ENCODE measurements at places on chromosomes 2 and 18. TPM values are rescaled to one million over a fixed set of nuclear protein-coding genes. Genes with fewer than 3 reads are reported as not detected.
A peak's percentile ranks its signal among the peaks of the same experiment; 100 is the strongest.

The G6PC2 gene
- total RNA-seq = not detected

- H3K36me3 ChIP-seq = peaks cover 97% of the 10 kb centered on the region
- no peaks in the 10 kb centered on the region for H3K27me3 ChIP-seq
- ATAC-seq = no peak
- H3K27ac ChIP-seq = peak overlapping the region; percentile 38
These were observed 104.3 kb upstream of the CCDC195 start for GRCh38 chr2:224820283-224820991.

DNA sequence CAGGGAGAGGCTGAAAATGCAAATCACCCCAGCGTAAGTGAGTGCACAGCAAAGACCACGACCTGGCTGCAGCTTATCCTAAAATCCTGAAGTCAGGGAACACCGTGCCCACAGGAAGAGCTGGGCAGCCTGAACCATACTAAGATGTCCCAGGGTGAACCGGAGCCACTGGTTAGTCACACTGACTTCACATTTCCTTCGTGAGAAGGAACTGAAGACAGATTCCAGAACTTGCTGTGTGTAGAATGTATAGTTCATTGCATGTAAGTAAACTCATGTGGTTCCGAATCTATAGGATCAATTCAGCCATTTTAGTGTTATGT is 84.6 kb upstream of the NDUFV2 start:
- peak overlapping the region; percentile 44 for H3K27ac ChIP-seq
- H3K4me3 ChIP-seq = peak overlapping the region; percentile 76
- H3K27me3 ChIP-seq = no peaks in the 10 kb centered on the region
- no peaks in the 10 kb centered on the region for H3K36me3 ChIP-seq
- ATAC-seq = peak; percentile 4
- no peaks in the 10 kb centered on the region for H3K4me1 ChIP-seq

DNA sequence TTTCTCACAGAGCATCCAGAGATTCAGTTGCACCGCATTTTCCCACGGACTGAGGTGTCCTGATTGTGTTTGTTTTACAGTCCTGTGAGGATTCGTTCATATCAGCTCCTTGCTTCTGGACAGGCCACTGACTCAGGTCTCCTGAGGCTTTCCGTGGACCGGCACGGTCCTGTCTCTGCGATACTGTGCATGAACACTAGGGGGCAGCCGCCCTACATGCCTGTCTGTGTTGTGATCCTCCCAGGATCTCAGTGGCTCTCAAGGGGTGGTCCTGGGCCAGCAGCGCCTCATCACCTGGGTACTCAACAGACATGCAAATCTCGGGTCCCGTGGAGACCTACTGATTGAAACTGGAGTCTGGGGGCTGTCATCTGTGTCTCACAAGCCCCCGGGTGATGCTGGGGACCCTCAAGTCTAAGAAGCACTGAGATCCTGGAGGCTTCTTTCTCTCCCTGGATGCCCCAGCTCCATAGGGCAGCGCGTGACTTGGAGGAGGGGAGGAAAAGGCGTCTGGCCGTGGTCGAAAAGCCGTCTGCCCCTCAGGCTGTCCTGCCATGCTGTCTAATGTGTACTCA is 28.9 kb downstream of the IL1R2 start:
- peak; percentile 76 for ATAC-seq
- H3K4me3 ChIP-seq = peak overlapping the region; percentile 51
- no peaks in the 10 kb centered on the region for H3K27me3 ChIP-seq
- peak overlapping the region; percentile 66 for H3K27ac ChIP-seq
- H3K4me1 ChIP-seq = peaks cover 16% of the 10 kb centered on the region

- ATAC-seq = no peak
- no peak overlapping the region for H3K27ac ChIP-seq
- H3K27me3 ChIP-seq = no peaks in the 10 kb centered on the region
- no peak overlapping the region for H3K4me3 ChIP-seq
These were observed 50.7 kb downstream of the STRN start for GRCh38 chr2:36915627-36916026.
